Activated T-helper 17 cell treated with anti-CD3 and anti-CD28 coated beads, Interleukin-2, amount 50 U/mL, for 72 hours (primary cell): ENCODE measurements at places on chromosomes 11 and 22. TPM values are rescaled to one million over a fixed set of nuclear protein-coding genes. Genes with fewer than 3 reads are reported as not detected.

INPP5J gene
- 0.09 TPM for total RNA-seq

SAA2 gene
- total RNA-seq = not detected

TBC1D10A gene
- total RNA-seq = 41.2 TPM

C11orf86 gene
- total RNA-seq = not detected

HEPN1 gene
- not detected for total RNA-seq

- ATAC-seq = peak; percentile 31
These were observed 862 bp upstream of the CENATAC start for GRCh38 chr11:118996926-118997626.

GRCh38 chr22:47036936-47037485, 274.6 kb downstream of the TBC1D22A start:
- no peak for ATAC-seq

GRCh38 chr11:78802058-78802761, 227.5 kb upstream of the NARS2 start:
- no peak for ATAC-seq

- no peak for ATAC-seq
These were observed 53.3 kb downstream of the AAMDC start for GRCh38 chr11:77874206-77874605.

GRCh38 chr11:116930177-116930576, 92.8 kb upstream of the APOA1 start:
- peak; percentile 28 for ATAC-seq

- ATAC-seq = peak; percentile 99
These were observed 18.1 kb downstream of the POLA2 start for GRCh38 chr11:65279741-65280440.

DNA sequence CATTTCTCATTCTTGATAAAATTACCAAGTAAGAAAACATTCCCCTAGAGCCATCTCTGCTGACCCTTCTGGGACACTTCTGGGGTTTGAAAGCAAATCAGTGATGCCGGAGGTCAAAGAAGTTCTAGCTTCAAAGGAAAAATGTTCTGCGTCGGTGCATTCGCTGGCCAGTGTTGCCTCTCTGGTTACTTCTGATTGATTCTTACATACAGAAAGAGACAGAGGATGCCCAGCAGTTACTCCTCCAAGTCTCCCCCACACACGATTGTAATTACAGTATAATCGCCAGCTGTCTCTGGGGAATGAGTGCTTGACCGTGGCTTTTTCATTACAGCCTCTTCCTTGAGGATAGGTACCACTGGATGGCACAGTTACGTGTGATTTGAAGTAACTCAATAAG, 150.9 kb downstream of the SNX19 start:
- no peak for ATAC-seq

DNA sequence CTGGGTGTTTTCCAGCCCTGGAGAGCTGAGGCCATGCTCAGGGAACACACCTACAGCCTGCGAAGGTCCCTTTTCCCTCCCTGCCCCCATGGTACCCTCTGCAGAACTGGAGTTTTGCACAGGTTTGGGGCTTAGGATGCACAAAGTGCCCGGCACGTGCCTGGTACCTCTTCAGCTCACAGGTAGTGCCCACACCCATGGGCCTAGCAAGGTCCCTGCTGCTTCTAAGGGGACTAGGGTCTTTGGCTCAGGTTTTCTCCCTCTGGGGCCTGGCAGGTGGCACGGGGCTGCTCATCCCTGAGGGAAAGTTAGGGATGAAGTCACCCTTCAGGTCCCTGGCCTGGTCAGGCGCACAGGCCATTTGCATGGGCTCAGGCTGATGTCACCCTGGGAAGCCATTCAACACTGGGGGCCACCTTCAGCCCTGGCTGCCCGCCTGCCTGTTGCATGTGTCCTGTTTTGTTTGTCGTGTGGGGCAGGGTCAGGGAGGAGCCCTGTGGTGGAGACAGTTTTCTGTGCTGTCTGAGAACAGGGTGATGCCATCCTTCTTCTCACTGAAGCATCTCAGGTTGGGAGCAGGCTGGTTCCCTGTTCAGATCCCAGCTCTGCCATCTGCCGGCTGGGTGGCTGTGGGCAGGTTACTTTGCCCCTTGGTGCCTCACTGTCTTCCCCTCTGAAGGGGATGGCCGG, 68.3 kb upstream of the CRYBB3 start:
- ATAC-seq = no peak

- ATAC-seq = peak; percentile 57
These were observed 576 bp downstream of the TMEM258 start for GRCh38 chr11:61791737-61792309.

- peak; percentile 77 for ATAC-seq
These were observed 5.3 kb upstream of the INS start for GRCh38 chr11:2166091-2166851.

DNA sequence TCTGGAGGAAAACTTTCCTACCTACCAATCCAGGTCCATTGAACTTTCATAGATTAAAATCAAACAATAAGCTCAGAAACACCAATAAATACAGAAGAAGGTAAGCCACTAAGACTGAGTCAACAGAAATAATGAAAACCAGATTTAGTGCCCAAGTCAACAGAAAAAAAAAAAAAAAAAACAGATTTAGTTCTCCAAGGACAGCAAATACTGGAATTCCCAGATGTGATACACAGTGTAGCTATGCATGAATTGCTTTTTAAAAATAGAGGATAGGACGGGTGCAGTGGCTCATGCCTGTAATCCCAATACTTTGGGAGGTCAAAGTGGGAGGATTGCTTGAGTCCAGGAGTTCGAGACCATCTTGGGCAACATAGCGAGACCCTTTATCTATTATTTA, 15.7 kb downstream of the DMC1 start:
- no peak for ATAC-seq
